ENCODE measurements at places on chromosomes 16 and 17. TPM values are rescaled to one million over a fixed set of nuclear protein-coding genes. Genes with fewer than 3 reads are reported as not detected.

DNA sequence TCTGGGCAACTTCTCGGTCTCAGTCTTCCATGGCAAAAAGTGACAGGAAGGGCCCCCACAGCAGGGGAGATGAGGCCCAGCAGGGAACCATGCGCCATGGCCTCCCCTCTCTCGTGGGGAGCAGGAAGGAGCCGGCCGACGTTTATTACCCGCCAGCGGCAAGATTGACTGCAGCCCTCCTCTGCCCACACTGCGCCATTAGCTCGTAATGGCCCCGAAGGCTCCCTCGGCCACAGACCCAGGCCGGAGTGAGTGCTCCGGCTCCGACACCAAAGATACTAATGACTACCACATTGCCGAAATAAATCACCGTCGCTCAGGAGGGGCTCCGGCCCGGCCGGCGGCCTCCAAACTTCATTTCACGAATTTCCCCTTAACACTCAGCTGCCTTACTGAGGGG is 226.9 kb downstream of the C16orf78 start:
- H3K36me3 ChIP-seq = no peaks in the 10 kb centered on the region
- H3K27ac ChIP-seq = no peak overlapping the region
- peak; percentile 15 for DNase-seq
- H3K4me3 ChIP-seq = no peak overlapping the region

GRCh38 chr16:76766538-76766937 is 424.5 kb upstream of the MON1B start:
- DNase-seq = no peak
- H3K4me1 ChIP-seq = no peaks in the 10 kb centered on the region
- no peaks in the 10 kb centered on the region for H3K36me3 ChIP-seq
- H3K27ac ChIP-seq = no peak overlapping the region
- no peaks in the 10 kb centered on the region for H3K27me3 ChIP-seq

DNA sequence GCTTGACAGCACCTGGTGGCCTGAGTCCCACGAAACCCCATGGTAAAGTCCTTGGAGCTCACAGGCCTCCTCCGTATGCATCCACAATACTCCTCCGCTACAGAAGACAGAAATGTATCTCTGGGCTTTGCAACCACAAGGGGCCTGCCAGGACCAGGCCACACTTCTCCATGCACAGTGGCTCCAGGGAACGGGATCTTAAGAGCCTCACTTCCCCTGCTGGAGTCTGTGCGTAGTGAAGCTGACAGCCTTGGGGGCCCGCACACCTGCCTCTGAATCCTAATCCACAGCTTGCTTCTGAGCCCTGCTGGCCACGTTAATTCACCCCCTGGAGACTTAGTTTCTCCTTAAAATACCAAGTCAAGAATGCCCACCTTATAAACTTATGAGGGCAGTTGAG is 125.7 kb downstream of the COPRS start:
- no peak overlapping the region for H3K4me3 ChIP-seq
- peaks cover 4% of the 10 kb centered on the region for H3K27me3 ChIP-seq
- DNase-seq = no peak
- no peak overlapping the region for H3K27ac ChIP-seq
- H3K36me3 ChIP-seq = no peaks in the 10 kb centered on the region

GRCh38 chr16:23862556-23862955 is 26.8 kb downstream of the PRKCB start:
- H3K27ac ChIP-seq = no peak overlapping the region
- H3K36me3 ChIP-seq = peaks cover 12% of the 10 kb centered on the region
- H3K27me3 ChIP-seq = no peaks in the 10 kb centered on the region
- no peak overlapping the region for H3K4me3 ChIP-seq
- H3K4me1 ChIP-seq = peaks cover 76% of the 10 kb centered on the region

FNDC8 gene
- not detected for total RNA-seq

ATP6V0A1 gene
- total RNA-seq = 4.6 TPM

DNA sequence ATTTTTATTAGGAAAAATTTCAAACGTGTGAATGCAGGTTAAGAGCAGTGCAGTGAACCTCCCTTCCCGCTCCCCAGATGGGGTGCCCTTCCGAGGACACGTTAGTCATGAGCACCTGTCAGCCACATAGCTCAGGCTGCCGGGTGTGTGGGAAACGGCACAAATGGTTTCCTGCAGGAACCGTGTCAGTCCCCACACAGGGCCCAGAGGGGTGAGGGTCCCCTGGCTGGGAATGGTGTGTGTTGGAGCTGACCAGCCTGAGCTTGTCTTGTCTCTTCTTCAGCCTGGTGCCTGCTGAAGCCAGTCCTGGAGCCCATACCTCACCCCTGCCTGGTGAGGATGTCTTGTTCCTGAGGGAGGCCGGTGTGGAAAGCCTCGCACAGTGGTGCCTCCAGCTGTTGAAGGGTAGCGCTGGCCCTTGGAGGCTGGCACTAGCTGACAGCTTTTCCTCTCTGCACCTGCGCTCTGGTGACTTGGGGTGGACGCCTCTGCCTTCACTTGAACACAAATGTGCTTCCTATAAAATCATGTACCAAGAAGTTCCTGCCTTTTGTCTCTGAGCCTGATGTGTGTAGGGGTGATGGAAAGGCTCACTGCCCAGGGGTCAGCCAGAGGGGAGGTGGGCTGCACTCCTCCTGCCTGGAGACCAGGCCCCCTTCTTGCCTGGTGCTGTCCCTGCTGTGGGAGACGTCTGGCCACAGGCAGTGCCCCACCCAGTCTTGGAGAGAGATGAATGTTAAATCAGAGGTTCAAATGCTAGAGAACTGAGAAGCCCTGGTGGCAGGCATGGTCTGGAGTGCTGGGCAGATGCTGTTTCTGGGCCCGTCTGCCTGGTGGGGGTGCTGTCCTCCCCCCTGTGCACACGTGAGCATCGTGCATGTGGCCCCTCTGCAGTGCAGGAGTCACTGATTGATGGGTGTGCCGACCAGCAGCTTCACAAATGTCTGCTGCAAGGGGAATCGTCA is 102.6 kb upstream of the ZNF750 start:
- H3K4me3 ChIP-seq = no peak overlapping the region
- H3K4me1 ChIP-seq = no peaks in the 10 kb centered on the region
- H3K27me3 ChIP-seq = no peaks in the 10 kb centered on the region
- H3K36me3 ChIP-seq = peaks cover 58% of the 10 kb centered on the region

- H3K27ac ChIP-seq = no peak overlapping the region
- no peak overlapping the region for H3K4me3 ChIP-seq
- H3K36me3 ChIP-seq = peaks cover 24% of the 10 kb centered on the region
- DNase-seq = no peak
- no peaks in the 10 kb centered on the region for H3K27me3 ChIP-seq
Observed at GRCh38 chr17:67128700-67129099, 84.3 kb downstream of the CACNG1 start.

KRTAP2-4 gene
- not detected for total RNA-seq

RABEP1 gene
- total RNA-seq = 38.0 TPM

GRCh38 chr16:85354686-85355514 is 242.6 kb upstream of the CIBAR2 start:
- H3K27ac ChIP-seq = no peak overlapping the region
- H3K27me3 ChIP-seq = no peaks in the 10 kb centered on the region
- no peak for DNase-seq
- H3K4me3 ChIP-seq = no peak overlapping the region

GRCh38 chr16:12617401-12617819 is 186.3 kb downstream of the CPPED1 start:
- peaks cover 4% of the 10 kb centered on the region for H3K27me3 ChIP-seq
- no peak overlapping the region for H3K27ac ChIP-seq
- peaks cover 28% of the 10 kb centered on the region for H3K4me1 ChIP-seq
- no peak for DNase-seq
- H3K36me3 ChIP-seq = no peaks in the 10 kb centered on the region

KRT33A gene
- not detected for total RNA-seq

- peaks cover 2% of the 10 kb centered on the region for H3K36me3 ChIP-seq
- H3K4me1 ChIP-seq = peaks cover 29% of the 10 kb centered on the region
- H3K27ac ChIP-seq = no peak overlapping the region
- H3K4me3 ChIP-seq = peak overlapping the region; percentile 42
Observed at GRCh38 chr16:30054451-30054850, 11.1 kb upstream of the ALDOA start.

TAT gene
- total RNA-seq = not detected

TEX19 gene
- total RNA-seq = not detected

GRCh38 chr17:80471922-80472321 is 4.5 kb downstream of the NPTX1 start:
- DNase-seq = no peak
- H3K4me3 ChIP-seq = no peak overlapping the region
- peaks cover 79% of the 10 kb centered on the region for H3K27me3 ChIP-seq
- H3K4me1 ChIP-seq = peaks cover 14% of the 10 kb centered on the region
- H3K27ac ChIP-seq = no peak overlapping the region
- H3K36me3 ChIP-seq = no peaks in the 10 kb centered on the region

DNA sequence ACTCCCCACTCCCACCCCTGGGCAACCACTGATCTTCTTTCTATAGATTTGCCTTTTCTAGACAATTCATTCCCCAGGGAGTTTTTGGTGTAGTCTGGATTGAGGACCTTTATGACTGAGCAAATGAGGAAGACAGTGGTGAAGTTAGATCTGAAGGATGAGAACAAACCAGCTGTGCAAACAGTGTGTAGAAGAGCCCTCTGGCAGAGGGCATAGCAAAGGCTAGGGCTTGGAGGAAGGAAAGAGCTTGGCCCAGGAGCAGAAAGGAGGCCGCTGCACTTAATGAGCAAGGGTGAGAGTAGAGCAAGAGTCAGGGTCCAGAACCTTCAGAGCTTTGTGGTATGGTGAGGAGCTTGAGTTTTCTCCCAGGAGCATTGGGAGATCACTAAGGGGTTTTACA is 352.7 kb downstream of the CA10 start:
- H3K4me1 ChIP-seq = no peaks in the 10 kb centered on the region
- H3K27me3 ChIP-seq = no peaks in the 10 kb centered on the region
- no peak overlapping the region for H3K27ac ChIP-seq
- H3K4me3 ChIP-seq = no peak overlapping the region
- no peaks in the 10 kb centered on the region for H3K36me3 ChIP-seq

- no peak overlapping the region for H3K27ac ChIP-seq
- no peaks in the 10 kb centered on the region for H3K4me1 ChIP-seq
- no peaks in the 10 kb centered on the region for H3K36me3 ChIP-seq
- peaks cover 9% of the 10 kb centered on the region for H3K27me3 ChIP-seq
- H3K4me3 ChIP-seq = no peak overlapping the region
- DNase-seq = no peak
Observed at GRCh38 chr17:45813048-45813725, 29.1 kb downstream of the CRHR1 start.

DNA sequence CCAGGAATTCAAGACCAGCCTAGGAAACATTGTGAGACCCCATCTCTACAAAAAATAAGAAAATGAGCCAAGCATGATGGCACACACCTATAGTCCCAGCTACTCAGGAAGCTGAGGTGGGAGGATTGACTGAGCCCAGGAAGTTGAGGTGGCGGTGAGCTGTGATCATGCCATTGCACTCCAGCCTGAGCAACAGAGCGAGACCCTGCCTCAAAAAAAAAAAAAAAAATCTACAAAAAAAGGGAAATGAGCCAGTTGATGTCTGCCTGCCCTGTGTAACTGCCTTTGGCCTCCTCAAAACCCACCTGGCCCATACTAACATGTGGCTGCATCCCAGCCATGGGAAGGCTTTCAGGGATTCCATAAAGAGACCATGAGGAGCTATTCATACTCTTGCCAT is 4.5 kb downstream of the RANBP10 start:
- peak overlapping the region; percentile 82 for H3K27ac ChIP-seq
- peaks cover 43% of the 10 kb centered on the region for H3K36me3 ChIP-seq
- H3K4me3 ChIP-seq = peak overlapping the region; percentile 26
- H3K27me3 ChIP-seq = no peaks in the 10 kb centered on the region
- peak; percentile 76 for DNase-seq

GRCh38 chr17:57551321-57552079 is 193.6 kb downstream of the CCDC182 start:
- DNase-seq = no peak
- peaks cover 3% of the 10 kb centered on the region for H3K4me1 ChIP-seq
- H3K27ac ChIP-seq = no peak overlapping the region
- H3K36me3 ChIP-seq = no peaks in the 10 kb centered on the region

PLLP gene
- not detected for total RNA-seq

CMTM2 gene
- total RNA-seq = 1.6 TPM
